CD4-positive, alpha-beta T cell treated with Interleukin-4 for 1 hour (primary cell): ENCODE measurements at places on chromosomes 2 and 18.
A peak's percentile ranks its signal among the peaks of the same experiment; 100 is the strongest.

GRCh38 chr2:84958135-84959059, 12.6 kb upstream of the KCMF1 start:
- DNase-seq, result no peak

- DNase-seq, result no peak
Observed at GRCh38 chr2:37730037-37730818, 58.8 kb upstream of the CDC42EP3 start.

DNA sequence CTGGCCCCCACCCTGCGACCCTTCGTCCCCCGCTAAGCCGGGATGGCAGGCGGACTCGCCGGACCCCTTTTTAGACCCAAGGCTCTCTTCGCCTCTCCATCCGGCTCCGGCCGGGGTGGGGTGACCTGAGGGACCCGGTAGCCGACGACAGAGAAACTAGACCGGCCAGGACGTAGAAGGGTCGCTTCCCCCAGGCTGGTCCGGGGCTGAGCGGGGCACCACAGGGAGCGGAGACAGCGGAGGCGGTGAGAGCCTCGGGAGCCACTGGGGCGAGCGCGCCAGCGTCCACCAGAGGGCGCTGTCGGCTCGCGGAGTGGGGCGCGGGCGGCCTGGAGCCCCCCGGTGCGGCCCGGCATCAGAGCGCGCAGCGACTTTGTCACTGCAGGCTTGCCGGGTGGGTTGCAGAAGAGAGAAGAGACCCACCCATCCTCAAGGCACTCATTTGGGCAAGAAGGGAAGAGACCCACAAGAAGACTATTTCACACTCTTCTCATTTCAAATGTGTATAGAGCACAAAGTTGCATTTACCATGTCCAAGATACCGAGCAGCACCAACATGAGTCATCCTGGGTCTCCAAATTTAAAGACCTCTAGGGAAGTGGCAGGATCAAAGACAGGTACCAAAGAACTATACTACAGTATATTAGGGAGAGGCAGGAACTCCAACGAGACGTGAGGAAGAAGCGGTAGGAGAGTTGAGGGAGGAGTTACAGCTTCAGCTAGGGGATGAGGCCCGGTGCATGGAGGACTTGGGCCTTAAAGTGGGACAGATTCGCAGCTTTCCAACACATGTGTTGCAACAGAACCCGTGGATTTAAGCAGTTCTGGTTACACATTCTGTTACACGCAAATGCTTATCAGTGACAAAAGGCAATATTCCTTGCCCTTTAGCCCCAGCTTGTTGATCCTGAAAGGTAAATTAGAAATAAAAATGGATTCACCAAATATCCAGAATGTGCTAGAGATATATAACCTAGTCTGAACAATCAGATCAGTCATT, 7.6 kb upstream of the PRKCE start:
- peak; percentile 70 for DNase-seq

GRCh38 chr18:37471637-37472036, 94.0 kb downstream of the CELF4 start:
- DNase-seq, result no peak

GRCh38 chr2:95333888-95334338, 36.8 kb downstream of the KCNIP3 start:
- DNase-seq, result no peak

GRCh38 chr2:27003857-27004256, 28.9 kb upstream of the TMEM214 start:
- no peak for DNase-seq

DNA sequence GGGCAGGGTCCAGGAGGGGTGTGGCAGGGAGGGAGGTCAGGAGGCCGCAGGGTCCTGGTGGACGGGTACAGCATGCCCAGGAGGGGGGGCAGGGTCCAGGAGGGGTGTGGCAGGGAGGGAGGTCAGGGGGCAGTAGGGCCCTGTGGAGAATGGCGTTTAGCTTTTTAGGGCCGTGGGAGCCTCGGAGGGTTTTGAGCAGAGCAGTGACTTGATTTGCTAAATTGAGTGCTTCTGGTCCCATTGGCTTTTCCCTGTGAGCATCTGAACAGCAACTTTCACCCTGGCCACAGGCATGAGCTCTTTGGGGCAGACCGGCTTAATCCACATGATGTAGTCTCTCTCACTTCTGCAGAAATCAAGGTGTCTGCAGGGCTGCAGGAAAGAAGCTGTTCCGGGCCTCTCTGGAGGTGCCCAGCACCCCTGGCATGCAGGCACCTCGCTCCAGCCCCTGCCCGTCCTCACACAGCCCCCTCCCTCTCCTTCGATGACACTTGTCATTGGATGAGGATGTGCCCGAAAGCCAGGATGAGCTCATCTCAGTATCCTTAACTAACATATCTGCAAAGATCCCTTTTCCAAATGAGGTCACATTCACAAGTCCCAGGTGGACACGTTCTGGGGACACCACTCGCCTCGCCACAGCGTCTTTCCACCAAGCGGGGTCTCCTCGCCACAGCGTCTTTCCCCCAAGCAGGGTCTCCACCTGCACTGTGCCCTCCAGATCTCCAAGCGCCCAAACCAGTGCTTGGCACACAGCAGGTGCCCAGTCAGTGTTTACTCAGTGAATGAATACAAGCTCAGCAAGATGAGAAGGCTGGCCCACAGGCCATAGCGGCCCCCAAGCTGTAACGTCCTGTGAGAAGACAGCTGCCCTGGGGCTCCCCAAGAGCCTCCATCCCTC, 94.0 kb downstream of the NDUFA10 start:
- no peak for DNase-seq

GRCh38 chr18:5979176-5979888, 84.0 kb upstream of the TMEM200C start:
- no peak for DNase-seq

- DNase-seq, result no peak
Observed at GRCh38 chr2:132475615-132476014, 59.0 kb downstream of the GPR39 start.

DNA sequence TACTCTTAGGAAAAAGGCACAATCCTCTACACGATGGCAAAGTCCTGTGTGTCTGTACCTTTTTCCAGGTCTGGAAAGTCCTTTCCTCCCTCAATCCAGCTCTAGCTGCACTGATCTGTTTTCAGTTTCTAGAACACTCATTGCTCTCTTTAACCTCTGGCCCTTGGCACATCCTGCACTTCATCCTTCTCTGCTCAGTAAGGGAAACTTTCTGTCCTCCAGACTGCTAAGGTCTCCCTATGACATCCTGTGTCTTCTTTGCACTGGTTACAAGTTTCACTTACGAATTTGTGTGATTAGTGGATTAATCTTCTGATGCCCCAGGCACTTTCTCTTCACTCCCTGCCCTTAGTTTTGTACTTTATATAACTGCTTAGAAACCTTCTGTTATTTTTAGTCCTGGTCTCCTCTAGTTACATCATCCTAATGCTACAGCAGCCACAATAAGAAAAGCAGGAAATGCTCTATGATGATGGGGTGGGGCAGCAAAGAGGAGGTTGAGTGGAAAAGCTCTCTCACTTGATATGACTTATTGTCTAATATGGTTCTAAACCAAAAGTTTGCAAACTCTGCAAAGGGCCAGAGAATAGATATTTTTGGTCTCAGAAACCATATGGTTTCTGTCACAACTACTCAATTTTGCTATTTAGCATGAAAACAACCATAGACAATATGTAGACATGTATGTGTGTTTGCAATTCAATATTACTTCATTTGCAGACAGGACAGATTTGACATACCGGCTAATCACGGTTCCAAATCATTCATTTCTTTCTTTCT, 568.2 kb downstream of the THSD7B start:
- DNase-seq, result no peak

DNA sequence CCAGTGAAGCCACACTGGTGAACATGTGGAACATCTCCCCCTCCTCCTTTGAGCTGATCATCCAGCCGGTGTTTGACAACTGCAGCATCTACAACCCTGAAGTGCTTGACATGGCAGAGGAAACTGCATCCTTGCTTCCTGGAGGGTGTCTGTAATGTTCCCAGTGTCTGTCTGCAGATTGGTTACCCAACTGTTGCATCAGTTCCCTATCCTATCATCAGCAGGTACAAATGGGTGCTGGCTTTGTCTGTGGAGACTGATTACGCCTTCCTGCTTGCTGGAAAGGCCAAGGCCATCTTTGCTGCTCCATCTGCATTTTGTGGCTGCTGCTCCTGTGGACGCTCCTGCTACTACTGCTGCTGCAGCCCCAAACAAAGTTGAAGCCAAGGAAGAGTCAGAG, 83.5 kb downstream of the SKA1 start:
- no peak for DNase-seq

DNA sequence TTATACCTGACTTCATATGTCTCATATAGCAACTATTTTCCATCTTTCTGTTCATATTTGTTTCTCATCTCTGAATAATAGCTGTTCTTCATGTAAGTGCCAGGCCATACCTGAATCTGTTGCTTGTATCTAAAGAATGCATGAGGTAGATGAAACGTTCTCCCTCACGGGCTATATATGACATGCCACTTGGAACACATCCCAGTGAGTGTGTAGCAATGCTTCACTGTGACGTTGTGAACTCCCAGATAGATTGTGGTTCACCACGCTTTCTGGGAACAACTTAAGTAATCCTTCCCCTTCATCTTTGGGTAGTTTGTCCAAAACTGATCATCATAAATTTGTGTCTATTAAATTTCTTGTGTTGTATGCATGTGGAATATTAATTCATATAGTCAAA, 60.1 kb downstream of the RDH14 start:
- DNase-seq, result no peak

GRCh38 chr2:10845640-10846039, 33.1 kb upstream of the PDIA6 start:
- no peak for DNase-seq

GRCh38 chr2:184141866-184142265, 456.5 kb upstream of the ZNF804A start:
- no peak for DNase-seq

- no peak for DNase-seq
Observed at GRCh38 chr2:85584354-85584856, at the start of gene VAMP5. Gene VAMP5 (plus strand): TSS chr2:85584431. CDS start chr2:85584491, 60 bp downstream.

GRCh38 chr2:159098361-159098760, 129.9 kb downstream of the TANC1 start:
- no peak for DNase-seq

GRCh38 chr18:53380063-53380639, 844.3 kb downstream of the MBD2 start:
- no peak for DNase-seq

- DNase-seq, result no peak
Observed at GRCh38 chr2:189109921-189110397, 69.6 kb downstream of the COL5A2 start.

DNA sequence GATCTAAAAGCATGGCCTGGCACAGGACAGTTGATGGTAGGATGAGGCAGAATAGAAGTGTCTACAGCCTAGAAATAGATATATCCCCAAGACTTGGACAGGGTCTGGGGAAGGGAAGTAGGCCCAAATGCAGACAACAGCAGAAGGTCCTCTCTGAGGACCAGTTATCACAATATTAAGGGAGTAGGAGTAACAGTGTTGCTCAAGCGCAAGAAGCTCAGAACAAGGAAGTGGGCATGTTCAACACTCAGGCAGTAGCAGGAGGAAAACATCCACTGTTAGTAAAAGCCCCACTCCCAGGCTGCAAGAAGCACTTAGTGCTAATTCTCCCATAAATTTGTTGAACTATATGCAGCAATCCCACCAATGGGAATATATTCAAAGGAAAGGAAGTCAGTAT, 314.7 kb downstream of the METTL4 start:
- DNase-seq, result no peak

DNA sequence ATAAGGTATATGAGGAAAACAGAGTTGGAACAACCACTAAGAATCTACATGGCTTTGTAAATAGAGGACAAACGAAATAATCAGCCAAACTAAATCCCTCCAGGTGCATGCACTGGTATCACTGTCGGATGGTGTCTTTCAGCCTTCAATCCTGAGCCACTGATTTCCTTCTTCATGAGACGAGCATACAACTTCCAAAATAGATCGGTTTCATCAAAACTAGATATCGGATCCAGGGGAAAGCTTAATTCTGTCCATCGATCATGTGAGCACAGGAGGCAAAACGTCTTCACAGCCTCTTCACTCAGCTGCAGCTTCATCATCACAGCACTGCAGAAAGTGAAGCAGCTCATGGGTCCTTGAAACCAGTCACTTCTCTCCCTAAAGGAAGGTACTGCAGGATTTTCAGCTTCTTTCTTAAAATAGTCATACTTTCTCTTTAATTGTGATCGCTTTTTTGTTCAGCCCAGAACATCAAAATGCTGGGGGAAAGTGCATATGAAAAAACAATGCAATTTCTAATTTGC, 80.5 kb downstream of the DTNB start:
- DNase-seq, result no peak

GRCh38 chr2:168348076-168348475, 100.7 kb upstream of the STK39 start:
- no peak for DNase-seq

DNA sequence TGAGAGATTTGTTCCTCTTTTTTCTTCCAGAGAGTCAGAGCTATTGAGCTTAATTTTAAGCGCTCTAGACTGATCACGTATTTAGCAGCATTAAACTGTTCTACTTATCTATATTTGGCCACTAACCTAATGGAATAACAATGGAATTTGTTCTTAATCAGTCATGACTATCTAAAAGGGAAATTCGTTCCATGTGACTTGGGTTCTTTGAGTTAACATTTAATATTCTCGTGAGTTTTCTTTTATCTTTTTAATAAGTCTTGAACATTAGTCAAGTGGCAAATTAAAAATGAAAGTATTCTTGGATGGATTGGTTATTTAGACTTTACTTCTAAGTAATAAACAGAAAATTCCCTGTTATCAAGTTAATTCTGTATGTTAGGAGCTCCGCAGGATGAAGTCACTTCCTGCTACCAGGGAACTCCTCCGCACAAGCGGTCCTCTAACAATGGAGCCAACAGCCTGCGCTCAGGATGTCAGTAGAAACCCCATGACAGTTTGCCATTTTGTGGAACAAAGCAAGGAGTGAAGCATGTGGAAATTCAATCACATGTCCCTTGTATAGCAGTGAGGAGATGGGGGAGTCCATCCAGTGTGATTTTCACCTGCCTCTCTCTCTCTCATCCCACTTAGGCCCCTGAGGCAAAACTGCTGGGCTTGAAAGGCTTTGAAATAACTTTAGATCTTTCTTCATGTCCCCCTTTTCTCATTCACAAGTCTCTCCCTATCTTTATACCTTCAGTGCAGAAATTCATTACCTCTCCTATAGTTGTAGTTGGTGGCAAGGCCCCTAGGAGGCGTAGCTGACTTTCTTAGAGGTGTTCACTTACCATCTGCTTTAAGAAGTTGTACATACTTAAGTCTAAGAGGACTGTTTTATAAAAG, 138.1 kb downstream of the WDR7 start:
- DNase-seq, result no peak

DNA sequence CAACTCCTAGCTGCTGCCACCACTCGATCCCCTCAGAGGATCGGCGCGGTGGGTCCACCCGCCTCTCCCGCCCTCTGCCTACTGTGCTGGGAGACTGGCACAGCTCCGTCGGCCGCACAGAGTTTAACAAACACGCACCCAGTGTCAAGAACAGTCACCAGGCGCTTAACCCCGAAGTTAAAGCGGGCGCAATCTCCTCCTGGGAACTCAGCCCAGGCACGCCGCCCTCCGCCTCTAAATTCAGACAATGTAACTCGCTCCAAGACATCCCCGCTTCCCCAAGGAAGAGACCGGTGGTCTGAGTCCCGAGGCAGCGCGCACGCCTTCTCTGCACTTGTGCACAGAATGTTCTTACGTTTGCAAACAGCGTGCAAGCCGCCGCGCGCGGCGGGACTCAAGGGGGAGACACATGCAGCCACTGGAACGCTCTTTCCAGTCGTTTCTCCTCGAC, 533 bp downstream of the CXCR4 start:
- DNase-seq, result peak; percentile 56
